ENCODE measurements at places on chromosomes 2 and 18.

DNA sequence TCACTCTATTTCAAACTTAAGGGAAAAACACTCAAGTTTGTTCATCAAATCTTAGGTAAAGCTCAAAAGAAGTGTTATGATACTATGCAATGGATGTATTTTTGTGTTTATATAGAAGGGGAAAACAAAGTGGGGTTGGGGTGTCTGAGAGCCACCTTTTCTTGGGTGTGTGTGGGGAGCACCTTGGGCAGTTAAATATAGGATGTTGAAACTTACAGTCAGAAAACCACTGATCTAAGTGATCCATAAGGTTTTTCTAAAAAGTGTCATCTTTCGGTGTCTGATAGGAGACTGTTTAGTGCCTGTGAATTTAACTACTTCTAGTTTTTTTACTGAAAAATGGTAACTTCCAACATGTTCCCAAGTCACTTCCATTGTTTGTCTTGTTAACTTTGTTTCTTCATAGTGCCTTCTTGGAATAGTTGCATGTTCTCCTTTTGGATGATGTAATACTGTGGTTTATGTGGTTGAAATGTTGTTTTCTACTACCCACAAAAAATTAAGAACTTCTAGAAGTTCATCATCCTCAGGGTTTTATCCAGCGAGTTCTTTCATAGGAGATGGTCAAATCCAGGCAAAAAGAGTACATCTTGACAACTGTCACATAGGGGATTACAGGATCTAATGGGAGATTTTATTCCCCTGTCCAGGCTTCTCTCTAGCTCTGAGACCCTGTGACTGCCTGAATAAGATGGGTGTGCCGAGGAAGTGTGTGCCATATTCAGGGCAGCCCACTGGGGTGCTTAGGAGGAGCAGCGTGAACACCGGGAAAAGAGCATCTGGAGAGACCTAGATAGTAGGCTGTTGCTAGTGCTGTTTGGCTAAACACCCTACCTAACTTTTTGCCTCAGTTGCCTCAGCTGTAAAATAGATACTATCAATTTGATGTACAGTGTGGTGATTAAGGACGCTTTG, 46.2 kb downstream of the CAB39 start:
- peak; percentile 76 for DNase-seq

DNA sequence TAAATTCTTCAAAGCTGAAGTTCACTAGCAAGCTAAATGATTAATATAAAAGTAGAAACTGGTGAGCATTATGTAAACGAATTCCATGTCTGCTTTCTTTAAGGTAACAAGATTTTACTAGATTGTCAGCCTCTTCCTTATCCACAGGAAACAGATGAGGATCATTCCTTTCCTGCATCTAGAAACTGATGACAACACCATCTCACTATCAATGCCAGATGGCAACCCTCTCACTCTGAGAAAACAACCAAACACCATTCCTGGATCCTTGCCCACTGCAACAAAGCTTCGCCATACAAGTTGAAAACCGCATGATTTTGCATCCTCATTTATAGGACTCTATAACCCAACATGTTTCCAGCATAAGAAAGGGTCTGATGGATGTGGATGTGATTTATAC, 122.9 kb downstream of the ZNF521 start:
- no peak for DNase-seq

DNA sequence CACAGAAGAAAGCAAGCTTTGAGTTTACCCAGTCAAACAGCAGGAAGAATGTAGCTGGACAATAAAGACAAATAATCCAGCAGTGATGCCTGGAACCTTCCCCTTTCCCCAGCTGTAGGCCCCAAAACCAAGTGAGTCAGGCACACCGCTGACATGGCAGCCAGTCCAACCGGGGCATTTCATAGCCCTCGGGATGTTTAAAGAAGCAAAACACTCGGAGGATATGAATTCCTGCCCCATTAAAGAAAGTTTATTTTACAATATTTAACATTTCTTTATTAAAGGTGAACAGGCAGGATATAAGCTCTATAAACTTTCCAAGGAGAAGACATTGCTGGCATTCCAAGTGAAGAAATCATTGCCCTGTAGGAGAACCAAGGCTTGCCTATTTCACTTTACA, 507.6 kb upstream of the TNP1 start:
- DNase-seq = no peak

DNA sequence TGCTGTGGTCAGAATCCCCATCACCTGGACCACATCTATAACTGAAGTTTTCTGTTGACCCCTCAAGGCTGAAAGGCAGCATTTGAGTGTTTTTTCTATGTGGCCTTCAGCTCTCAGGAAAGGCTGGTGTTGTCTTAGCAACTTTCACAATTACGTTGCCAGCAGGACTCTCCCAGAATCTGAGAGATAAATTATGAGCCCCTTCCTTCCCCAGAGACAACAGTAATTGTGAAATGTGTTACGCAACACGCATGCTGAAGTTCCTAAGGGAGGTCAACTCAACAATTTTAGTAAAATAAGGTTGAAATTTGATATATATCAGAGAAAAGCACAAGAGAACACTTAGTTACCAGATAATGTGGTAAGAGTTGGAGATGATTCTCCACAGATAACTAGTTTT, 216.5 kb upstream of the SLC8A1 start:
- peak; percentile 76 for DNase-seq

DNA sequence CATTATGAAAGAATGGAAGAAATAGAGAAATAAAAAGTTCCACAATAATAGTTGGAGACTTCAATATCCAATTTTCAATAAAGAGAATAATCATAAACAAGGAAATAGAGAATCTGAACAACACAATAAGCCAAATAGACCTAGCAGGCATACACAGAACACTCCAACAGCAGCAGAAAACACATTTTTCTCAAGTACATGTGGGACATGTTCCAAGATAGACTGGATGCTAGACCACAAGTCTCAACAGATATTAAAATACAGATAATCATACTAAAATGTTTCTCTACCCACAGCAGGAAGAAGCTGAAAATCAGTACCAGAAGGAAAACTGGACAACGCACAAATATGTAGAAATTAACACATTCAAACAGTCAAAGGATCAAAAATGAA, 113.9 kb downstream of the USP34 start:
- no peak for DNase-seq

DNA sequence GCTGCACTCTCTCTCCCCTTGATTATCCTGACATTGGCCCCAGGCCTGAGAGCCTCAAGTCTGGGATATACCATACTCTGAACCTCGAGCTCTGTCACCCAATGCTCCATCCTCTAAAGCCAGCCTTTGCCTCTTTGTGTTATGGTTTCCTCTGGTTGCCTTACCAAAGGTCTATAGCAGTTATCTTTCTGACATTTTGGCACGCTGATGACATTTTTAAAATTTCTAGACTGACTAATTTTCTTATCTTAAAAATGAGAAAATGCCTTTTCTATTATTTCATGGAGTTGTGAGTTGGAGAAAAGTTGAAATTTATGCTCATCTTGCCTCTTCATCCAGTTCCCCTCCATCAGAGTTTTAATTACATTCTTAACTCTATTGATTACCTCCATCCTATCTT, 62.7 kb downstream of the PKP4 start:
- no peak for DNase-seq

GRCh38 chr2:150109912-150110311, 377.6 kb downstream of the RND3 start:
- no peak for DNase-seq

- DNase-seq = no peak
These were observed 369.5 kb upstream of the CELF4 start for GRCh38 chr18:37935086-37935485.

- DNase-seq = peak; percentile 14
These were observed 330.3 kb upstream of the FIGN start for GRCh38 chr2:164066095-164066494.

- peak; percentile 69 for DNase-seq
These were observed 98.1 kb downstream of the LRRC30 start for GRCh38 chr18:7329016-7329415.

- DNase-seq = no peak
These were observed 21.2 kb upstream of the NCKAP5 start for GRCh38 chr2:133589456-133589855.

- DNase-seq = no peak
These were observed 739 bp downstream of the PKDCC start for GRCh38 chr2:42048299-42049220.

DNA sequence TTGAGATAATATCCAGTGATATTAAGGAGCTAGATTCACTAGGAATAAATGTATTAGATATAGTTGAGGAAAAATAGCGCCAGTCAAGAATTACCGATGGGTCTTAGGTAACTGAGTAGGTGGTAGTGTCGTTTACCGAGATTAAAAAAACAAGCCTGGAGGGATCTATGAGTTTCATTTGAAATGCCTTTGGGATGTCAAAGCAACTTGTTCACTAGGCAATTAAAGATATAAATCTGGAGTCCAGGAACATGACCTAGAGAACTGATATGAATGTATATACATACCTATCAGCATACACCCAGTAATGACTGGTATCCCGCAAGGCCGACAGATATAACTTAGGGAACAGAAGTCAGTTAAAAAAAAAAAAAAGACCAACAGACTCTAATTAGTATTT, 29.2 kb upstream of the MAP4K3 start:
- no peak for DNase-seq

GRCh38 chr18:51054764-51055163, 24.8 kb downstream of the SMAD4 start:
- DNase-seq = no peak

- peak; percentile 31 for DNase-seq
These were observed 649.5 kb downstream of the SLC4A3 start for GRCh38 chr2:220276741-220277444.

GRCh38 chr2:72999729-73000725, 71.5 kb downstream of the SFXN5 start:
- peak; percentile 45 for DNase-seq
